ENCODE measurements at places on chromosomes 5 and 9.

GRCh38 chr9:99497641-99498040 lies 275.6 kb downstream of the SEC61B start:
- DNase-seq: no peak

DNA sequence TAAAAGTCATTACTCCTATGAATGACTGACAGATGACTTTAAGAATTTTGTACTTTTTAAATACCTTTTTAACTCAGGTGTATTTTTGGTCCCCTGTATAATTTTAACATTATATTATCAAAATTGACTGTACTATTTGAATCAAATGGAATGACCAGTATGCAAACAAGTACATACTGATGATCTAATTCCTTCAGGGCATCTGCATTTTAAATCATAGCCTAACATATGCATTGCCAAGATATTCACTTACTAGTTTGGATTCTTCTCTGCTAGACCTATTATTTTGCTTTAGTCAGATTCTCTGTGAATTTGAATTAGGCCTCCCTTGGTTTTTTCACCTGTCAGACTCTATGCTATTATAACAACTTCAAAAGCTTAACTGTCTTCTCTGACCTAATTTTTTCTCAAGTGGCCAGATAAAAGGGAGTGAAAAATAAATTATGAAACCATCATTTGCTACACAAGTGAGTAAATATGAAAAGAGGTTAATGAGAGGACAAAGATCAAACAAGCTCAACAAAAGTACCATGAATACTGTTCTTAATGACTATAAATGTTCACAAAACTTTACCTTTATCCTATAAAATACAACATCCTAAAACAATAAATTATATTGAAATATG lies 1505.2 kb upstream of the CDH9 start:
- DNase-seq: no peak

GRCh38 chr9:108978205-108978604 lies 35.1 kb downstream of the CTNNAL1 start:
- no peak for DNase-seq

GRCh38 chr5:60463179-60463868 lies 236.6 kb downstream of the DEPDC1B start:
- no peak for DNase-seq

GRCh38 chr5:82448374-82448773 lies 170.2 kb upstream of the RPS23 start:
- no peak for DNase-seq

GRCh38 chr9:136851941-136852663 lies at the start of gene MAMDC4:
MAMDC4 (plus strand) TSS chr9:136852346; CDS start chr9:136852417, 71 bp downstream.
- DNase-seq: no peak

GRCh38 chr9:2934883-2935282 lies 91.0 kb upstream of the PUM3 start:
- DNase-seq: peak; percentile 33

DNA sequence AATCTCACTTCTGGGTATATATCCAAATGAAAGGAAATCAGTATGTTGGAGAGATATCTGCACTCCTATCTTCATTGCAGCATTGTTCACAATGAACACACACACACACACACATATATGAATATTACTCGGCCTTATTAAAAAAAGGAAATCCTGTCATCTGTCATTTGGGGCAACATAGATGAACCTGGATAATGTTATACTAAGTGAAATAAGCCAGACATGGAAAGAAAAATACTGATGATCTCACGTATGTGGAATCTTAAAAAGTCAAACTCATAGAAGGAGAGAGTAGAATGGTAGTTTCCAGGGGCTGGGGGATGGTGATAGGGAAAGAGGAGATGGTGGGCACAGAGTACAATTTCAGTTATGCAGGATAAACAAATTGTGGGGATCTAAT lies 100.3 kb downstream of the EMB start:
- DNase-seq: no peak

DNA sequence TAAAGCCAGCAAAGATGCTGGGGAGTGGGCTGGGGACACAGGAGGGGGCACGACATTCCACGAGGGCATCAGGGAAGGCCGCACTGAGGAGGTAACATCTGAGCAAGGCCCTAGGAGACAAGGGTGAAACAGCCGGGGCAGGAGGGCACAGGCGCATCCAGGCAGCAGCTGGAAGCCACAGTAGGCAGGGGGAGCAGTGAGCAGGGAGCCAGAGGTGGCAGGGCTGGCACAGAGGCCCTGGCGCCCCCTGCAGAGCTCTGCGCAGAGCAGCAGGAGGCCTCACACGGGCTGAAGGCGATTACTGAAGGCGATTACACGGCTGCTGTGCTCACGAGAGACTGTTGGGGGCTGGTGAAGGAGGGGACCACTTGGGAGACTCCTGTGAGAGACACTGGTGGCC lies 15.4 kb downstream of the LMAN2 start:
- DNase-seq: no peak

DNA sequence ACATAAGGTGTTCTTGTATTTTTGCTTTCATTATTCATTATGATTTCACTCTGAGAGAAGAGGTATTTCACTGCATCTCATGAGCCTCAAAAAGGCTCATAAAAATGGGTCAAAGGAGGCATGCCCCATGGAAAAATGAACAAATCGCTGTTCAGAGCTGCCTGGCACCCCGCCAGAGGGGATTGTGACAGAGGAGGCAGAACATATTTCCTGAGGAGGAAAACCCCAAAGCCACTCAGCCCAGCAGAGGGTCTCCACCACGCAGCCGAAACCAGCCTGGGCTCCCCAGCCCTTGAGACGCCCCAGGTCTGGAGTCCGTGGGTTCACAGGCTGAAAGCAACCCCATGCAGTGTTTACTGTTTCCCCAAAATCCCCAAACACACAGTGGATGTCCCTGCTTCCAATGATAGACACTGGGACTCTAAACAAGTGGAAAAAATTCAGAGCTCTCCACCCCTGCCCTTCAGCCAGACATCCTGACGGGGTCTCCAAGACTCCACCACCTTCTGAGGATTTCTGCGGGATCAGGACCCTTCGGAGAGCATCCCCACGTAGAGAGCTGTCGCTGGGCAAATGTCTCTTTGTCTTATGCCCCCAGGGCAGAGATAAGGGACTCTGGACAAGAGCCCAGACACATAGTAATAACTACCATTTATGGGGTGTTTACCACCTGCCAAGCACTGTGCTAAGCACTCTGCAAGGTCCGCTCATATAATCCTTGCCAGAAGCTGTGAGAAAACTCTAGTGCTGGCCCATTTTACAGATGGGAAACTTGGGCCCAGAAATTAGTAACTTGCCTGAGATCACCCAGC lies 122.3 kb downstream of the PAX5 start:
- DNase-seq: no peak

GRCh38 chr9:137487454-137488326 lies 28.6 kb upstream of the NSMF start:
- peak; percentile 80 for DNase-seq

GRCh38 chr9:77599492-77599891 lies 48.6 kb downstream of the GNA14 start:
- no peak for DNase-seq

- DNase-seq: no peak
Observed at GRCh38 chr9:13432904-13433303, 153.4 kb upstream of the MPDZ start.

GRCh38 chr9:3976865-3977613 lies 322.8 kb downstream of the GLIS3 start:
- DNase-seq: no peak

DNA sequence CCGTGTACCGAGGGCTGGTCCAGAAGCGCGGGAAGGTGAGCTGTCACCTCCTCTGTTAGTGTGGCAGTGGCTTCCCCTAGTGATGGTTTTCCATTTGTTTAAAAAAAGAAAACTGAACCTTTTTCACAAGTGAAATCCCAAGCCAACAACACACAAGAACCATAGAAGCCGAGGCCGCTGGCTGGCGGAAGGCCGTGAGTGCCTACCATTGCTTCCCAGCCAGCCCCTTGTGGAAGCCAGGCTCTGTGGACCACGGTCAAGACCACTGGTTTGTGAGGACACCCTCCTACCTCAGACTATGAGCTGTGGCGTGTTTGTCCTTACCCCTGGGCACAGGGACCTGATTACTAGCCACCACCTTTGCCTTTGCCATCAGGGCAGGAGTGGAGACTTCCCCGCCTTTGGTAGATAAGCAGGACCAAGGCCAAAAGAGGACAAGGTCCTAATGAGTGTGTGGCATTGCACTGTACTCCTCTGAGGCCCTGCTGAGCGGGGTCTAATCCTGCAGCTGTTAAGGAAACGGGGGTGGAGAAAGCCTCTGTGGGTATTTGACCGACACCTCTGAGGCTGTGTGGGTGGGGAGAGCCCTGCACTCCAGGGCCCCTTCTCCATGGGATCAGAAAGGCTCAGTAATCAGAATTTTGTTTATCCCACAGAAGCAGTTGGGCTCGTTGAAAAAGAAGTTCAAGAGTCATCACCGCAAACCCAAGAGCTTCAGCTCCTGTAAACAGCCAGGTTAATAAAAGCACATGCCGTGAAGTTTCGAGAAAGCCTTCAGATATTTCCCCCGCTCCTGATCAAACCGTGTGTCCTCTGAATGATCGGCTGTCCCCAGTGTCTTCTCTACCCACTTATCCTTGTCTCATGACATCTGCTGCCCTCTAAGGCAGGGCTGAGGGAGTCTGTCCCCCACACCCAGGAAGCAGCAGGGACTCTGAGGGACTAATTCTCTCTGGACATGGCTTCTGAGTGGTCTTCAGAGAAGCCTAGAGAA lies 4.3 kb downstream of the SURF2 start:
- DNase-seq: no peak

GRCh38 chr5:56638768-56639238 lies 176.5 kb upstream of the MAP3K1 start:
- no peak for DNase-seq

- DNase-seq: no peak
Observed at GRCh38 chr5:36585701-36586100, 20.7 kb upstream of the SLC1A3 start.

- no peak for DNase-seq
Observed at GRCh38 chr5:160496334-160496733, 74.7 kb downstream of the PTTG1 start.

GRCh38 chr9:133957328-133957727 lies 34.8 kb downstream of the VAV2 start:
- no peak for DNase-seq

GRCh38 chr5:61137835-61138234 lies 24.4 kb downstream of the SMIM15 start:
- DNase-seq: no peak

GRCh38 chr5:67301285-67301903 lies 104.8 kb upstream of the CD180 start:
- DNase-seq: no peak

GRCh38 chr9:90726215-90726614 lies 75.4 kb upstream of the SYK start:
- no peak for DNase-seq

GRCh38 chr9:37248651-37249163 lies 128.3 kb downstream of the ZCCHC7 start:
- DNase-seq: no peak

DNA sequence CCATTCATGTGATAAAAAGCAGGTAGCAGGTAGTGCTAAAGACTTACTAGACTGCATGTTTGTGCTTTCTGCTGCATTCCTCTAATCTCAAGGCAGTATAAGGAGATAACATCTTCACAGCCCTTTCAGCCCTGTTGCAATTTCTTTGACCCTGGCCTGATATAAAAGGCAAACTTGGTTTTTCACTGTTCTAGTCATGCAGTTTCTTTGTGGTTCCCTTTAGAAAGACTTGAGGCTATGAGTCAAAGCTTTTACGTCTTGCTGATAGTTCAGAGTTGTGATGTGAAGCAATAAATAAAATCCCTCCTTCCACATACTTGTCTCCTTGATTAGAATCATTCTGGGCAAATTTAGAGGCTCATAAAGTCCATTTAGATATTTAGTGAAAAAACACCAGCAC lies 88.6 kb upstream of the CDKN2B start:
- DNase-seq: no peak

GRCh38 chr5:2011481-2012411 lies 129.0 kb upstream of the IRX4 start:
- DNase-seq: no peak
